Activated T-helper 2 cell treated with anti-CD3 and anti-CD28 coated beads, Interferon-gamma antibody, Interleukin-2, Interleukin-4, amounts not matched to agents 10 μg/mL and 5 μg/mL and 100 μg/mL, durations not matched to agents 14 hours and 24 hours and 36 hours (primary cell): ENCODE measurements at places on chromosomes 5 and 9. TPM values are rescaled to one million over a fixed set of nuclear protein-coding genes. Genes with fewer than 3 reads are reported as not detected.

The PCDHGA11 gene
- 0.21 and 0.39 TPM in 2 replicates for total RNA-seq

The SLC4A9 gene
- 0.18 TPM in 1 of 2 replicates, not detected in the other for total RNA-seq

The RNF183 gene
- 0.30 TPM in 1 of 2 replicates, not detected in the other for total RNA-seq

The NRG2 gene
- total RNA-seq, result 0.09 TPM in 1 of 2 replicates, not detected in the other

The FAM78A gene
- 55.3 and 55.5 TPM in 2 replicates for total RNA-seq

The MEF2C gene
- 0.25 and 0.30 TPM in 2 replicates for total RNA-seq

The NPR3 gene
- 0.02 TPM in 1 of 2 replicates, not detected in the other for total RNA-seq

The C1QTNF2 gene
- not detected in 2 replicates for total RNA-seq

The SYNPO gene
- total RNA-seq, result 0.11 TPM in 1 of 2 replicates, not detected in the other

The SHISAL2B gene
- not detected in 2 replicates for total RNA-seq

The GABRP gene
- not detected in 2 replicates for total RNA-seq

The CTNND2 gene
- not detected in 2 replicates for total RNA-seq

The URM1 gene
- 78.6 and 78.7 TPM in 2 replicates for total RNA-seq

The ADAMTS2 gene
- not detected in 2 replicates for total RNA-seq

The PLAC8L1 gene
- 0.71 and 0.74 TPM in 2 replicates for total RNA-seq

The NPDC1 gene
- total RNA-seq, result 32.7 and 36.0 TPM in 2 replicates

The TLX3 gene
- not detected in 2 replicates for total RNA-seq

The SPATA31A3 gene
- total RNA-seq, result not detected in 2 replicates

The NSMF gene
- 56.1 and 57.6 TPM in 2 replicates for total RNA-seq

The EDIL3 gene
- total RNA-seq, result not detected in 2 replicates

The GFRA3 gene
- 0.16 and 0.32 TPM in 2 replicates for total RNA-seq

The CDC20B gene
- total RNA-seq, result 0.18 TPM in 1 of 2 replicates, not detected in the other

The MZB1 gene
- total RNA-seq, result 48.3 and 53.6 TPM in 2 replicates

The PCDHB6 gene
- not detected in 2 replicates for total RNA-seq

The BHMT gene
- total RNA-seq, result not detected in 2 replicates

The AQP7 gene
- not detected in 2 replicates for total RNA-seq

The SLC6A19 gene
- total RNA-seq, result not detected in 2 replicates

The MYMK gene
- not detected in 2 replicates for total RNA-seq

The OR1Q1 gene
- not detected in 2 replicates for total RNA-seq

The FBP2 gene
- total RNA-seq, result not detected in 2 replicates

The TERT gene
- 11.8 and 12.0 TPM in 2 replicates for total RNA-seq

The PRR7 gene
- 12.1 and 13.0 TPM in 2 replicates for total RNA-seq

The YTHDC2 gene
- 23.1 and 23.9 TPM in 2 replicates for total RNA-seq

The EPB41L4A gene
- total RNA-seq, result 0.34 and 0.68 TPM in 2 replicates

The FOXD4L5 gene
- 0.09 and 0.23 TPM in 2 replicates for total RNA-seq

The PKD2L2 gene
- total RNA-seq, result not detected in 2 replicates

The ADAMTS6 gene
- 1.4 and 1.7 TPM in 2 replicates for total RNA-seq

The CCDC192 gene
- not detected in 2 replicates for total RNA-seq

The HCN1 gene
- not detected in 2 replicates for total RNA-seq

The SLC45A2 gene
- total RNA-seq, result not detected in 2 replicates

The GABBR2 gene
- not detected in 2 replicates for total RNA-seq

The FIBCD1 gene
- total RNA-seq, result not detected in 2 replicates

The SLC6A3 gene
- not detected in 2 replicates for total RNA-seq

The ADRB2 gene
- 0.21 and 0.30 TPM in 2 replicates for total RNA-seq

The CBY3 gene
- 0.39 and 0.51 TPM in 2 replicates for total RNA-seq

The PTPA gene
- total RNA-seq, result 106 and 112 TPM in 2 replicates

The PCDHGB5 gene
- 0.62 and 0.92 TPM in 2 replicates for total RNA-seq

The CDHR2 gene
- 0.30 and 0.64 TPM in 2 replicates for total RNA-seq
